ENCODE measurements at places on chromosomes 6 and 20.

DNA sequence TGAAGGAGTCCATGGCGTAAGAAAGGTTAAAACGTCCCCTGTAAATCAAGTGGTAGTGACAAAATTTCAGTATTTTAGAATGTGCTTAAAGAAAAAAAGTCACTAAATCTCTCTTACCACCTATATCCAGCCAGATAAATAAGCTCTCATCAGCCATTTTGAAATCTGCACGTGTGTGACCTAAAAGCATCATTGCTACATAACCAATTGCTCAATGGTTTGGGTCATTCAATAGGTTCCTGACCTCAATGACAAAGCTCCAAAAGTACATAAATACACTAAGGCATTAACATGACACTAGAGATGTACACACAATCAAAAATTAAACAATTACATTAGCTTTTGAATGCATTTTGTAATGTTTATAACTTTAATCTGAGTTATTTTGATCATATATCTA, 272.4 kb downstream of the GMDS start:
- DNase-seq, result no peak

DNA sequence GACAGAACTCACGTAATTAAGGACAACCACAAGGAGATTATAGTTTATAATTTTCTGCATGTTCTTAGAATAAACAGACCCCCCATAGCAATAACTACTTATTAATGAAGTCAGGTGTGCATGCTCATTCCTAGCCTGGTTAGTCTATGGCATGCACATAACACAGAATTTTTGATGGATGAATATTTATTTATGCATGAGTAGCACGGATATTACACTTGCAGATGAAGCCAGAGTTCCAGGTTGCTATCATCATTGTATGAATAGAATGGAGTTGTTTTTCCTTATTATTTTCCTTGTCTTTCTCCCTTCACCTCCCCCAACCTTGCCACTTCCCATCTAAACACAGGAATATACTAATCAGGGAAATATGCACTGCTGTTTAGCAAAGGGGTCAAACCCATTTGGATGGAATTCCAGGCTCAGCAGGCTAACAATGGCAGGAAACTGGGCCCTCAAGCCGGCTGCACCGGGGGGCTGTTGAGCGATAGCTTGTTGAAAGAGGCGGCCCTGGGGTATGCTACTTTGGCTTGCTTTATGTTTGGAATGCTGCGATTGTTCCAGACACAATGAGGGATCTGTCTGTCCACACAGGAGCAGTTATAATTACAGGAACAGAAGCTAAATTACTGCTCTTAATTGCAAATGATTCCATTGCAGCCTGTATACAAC, 112.6 kb downstream of the TMEM170B start:
- peak; percentile 64 for DNase-seq

DNA sequence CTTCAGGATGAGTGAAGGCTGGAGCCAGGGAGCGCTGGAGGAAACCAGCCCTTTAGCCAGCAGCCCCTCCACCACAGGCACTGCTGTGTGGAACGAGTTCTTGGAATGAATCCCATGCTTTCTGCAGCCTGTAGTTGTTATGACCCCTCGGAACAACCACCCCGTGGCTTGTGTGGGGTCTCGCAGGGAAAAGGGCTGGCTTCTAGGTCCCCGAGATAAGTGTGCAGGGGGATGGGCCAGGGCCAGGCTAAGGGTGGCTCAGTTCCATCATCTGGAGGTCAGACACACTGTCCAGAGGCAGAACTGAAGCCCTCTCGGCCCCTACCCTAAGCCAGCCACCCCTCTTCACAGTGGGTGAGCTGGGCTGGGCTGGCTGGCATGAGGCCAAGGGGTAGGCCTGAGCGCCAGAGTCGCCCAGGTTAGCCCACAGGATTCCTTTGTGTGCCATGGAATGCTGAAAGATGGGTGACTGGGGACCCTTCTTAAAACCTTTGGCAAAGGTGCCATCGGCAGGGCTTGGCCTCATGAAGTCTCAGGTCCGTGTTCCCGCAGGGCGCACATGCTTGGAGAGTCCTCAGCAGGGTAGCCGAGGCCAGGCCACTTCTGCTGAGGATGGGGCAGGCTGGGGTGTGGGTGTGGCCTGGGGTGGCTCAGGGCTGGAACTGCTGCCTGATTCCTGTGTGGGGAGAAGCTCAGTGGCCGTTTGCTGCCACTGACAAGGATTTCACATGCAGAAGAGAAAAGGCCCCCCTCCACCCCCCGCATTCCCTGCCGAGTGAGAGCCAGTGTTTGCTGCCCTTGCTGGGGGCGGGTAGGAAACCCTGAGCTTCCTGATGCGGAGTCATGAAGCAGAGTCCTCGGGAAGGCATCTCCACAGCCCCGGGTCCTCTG, 24.6 kb downstream of the SPATA2 start:
- DNase-seq, result peak; percentile 38

GRCh38 chr6:111556004-111556403, 49.7 kb downstream of the TRAF3IP2 start:
- no peak for DNase-seq

DNA sequence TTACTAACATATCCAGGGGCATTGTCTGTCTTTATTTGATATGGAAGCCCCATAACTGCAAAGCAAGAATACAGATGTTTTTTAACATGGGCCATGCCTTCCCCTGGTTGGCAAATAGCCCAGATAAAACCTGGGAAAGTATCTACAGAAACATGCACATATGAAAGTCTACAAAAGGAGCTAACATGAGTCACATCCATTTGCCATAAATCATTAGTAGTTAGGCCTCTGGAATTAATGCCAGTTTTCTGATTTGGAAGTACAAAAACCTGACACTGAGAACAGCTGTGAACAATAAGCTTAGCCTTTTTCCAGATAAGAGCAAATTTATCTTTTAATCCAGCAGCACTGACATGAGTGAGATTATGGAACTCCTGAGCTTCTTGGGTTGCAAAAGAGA, 418.0 kb upstream of the IMPG1 start:
- peak; percentile 43 for DNase-seq

- DNase-seq, result no peak
These were observed 16.8 kb upstream of the TAAR1 start for GRCh38 chr6:132675749-132676148.

GRCh38 chr6:85468326-85468725, 18.4 kb downstream of the NT5E start:
- no peak for DNase-seq

- DNase-seq, result no peak
These were observed 39.6 kb downstream of the MEP1A start for GRCh38 chr6:46832816-46833215.

DNA sequence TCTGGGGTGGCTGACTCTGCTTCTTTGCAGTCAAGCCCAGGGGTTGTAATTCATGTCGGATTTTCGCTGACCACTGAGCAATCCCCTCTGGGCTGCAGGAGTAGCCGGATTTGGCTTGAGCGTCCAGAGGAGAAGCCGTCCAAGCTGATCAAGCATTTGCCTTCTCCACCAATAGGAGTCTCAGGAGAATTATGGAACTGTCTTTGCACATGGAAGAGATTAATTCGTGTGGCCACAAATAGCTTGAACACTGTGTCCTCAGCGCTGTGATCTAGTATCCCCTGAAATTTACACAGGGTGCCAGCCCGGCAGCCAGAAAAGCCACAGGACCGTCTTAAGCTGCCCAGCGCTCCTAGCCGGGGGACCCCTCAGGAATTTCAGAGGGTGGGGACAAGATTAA, 37.1 kb downstream of the EYA2 start:
- peak; percentile 85 for DNase-seq

GRCh38 chr20:1757606-1758512, 100.3 kb upstream of the SIRPG start:
- no peak for DNase-seq

- DNase-seq, result no peak
These were observed 118.8 kb upstream of the TRAF3IP2 start for GRCh38 chr6:111724505-111724904.

DNA sequence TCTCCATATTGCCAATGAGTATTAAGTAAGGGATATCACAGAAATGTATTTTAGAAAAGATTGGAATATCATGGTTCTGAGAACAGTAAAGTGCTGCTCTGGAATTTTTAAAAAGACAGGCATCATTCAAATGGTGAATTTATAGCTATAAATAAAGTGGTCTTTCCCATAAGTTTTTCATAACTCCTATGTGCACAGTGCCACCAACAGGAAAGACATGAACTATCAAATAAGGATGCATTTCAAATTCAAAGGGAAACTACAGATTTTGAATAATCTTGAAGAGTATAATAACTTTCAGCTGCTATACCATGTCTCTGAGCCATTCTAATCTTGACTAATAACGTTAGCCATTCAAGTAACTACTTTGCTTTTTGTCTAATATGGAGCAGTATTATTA, 456.8 kb upstream of the GJE1 start:
- peak; percentile 27 for DNase-seq

GRCh38 chr20:34706302-34706875, 2.2 kb downstream of the TP53INP2 start:
- DNase-seq, result no peak

- peak; percentile 63 for DNase-seq
These were observed 28.7 kb downstream of the COX4I2 start for GRCh38 chr20:31666258-31667042.

DNA sequence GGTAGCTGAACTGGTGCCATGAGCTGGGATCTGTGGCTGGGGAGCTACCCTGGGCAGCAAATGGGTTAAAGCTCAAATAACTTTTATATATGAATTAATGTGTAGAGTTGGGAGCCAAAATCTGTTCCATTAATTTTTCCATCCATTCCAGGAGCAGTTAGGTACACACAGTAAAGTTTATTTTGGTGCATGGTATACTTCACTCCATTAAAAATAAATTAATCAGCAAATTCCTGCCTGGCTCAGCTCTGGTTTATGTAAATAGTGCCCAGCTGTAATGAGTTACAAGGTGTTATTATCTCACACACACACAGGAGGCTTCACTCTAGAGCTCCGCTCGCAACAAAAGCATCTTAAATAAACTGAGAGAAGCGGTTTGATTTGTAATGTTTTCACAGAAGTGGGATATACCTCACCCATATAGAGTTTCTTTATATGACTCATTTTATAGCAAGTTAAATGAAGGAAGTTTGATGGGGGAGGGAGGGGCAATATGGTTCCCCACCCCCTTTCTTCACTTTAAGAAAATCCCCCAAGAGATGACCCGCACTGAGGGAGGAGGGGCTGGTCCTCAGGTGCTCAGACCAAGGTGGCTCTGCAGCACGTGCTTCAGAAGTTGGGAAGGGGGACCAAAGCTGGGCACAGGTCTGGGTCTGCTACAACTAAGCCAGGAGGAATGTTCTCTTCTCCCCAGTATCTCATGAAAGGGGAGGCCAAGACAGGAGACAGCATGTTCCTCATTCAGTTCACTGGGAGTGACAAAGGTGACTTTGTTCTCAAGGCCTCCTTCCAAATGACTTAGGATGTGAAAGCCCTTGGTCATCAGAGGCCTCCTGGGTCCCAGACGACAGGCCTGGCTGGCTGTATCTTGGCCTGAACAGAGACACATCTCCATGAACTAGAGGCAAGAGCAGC, 10.5 kb upstream of the FAM83C start:
- no peak for DNase-seq

DNA sequence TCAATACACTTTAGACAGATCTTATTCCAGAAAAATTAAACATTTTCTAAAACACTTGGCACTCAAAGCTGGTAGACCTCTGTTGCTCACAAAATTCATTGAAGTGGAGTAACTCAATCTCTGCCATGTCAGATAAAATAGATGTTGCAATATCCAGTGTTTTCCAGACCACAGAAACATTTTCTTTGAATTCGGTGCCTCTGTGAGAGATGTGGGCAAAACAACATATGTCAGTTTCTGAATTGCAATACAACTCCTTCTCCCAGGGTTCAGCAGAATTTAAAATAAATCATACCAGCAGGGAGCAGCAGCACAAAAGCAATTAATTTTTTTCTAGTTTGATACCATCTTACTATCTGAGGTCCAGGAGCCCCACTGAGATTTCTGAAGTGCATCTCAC, 11.3 kb upstream of the PKHD1 start:
- DNase-seq, result no peak

- no peak for DNase-seq
These were observed 2.9 kb upstream of the BPIFB1 start for GRCh38 chr20:33280000-33280680.

GRCh38 chr6:167543602-167544497, 219.0 kb downstream of the TTLL2 start:
- peak; percentile 92 for DNase-seq

DNA sequence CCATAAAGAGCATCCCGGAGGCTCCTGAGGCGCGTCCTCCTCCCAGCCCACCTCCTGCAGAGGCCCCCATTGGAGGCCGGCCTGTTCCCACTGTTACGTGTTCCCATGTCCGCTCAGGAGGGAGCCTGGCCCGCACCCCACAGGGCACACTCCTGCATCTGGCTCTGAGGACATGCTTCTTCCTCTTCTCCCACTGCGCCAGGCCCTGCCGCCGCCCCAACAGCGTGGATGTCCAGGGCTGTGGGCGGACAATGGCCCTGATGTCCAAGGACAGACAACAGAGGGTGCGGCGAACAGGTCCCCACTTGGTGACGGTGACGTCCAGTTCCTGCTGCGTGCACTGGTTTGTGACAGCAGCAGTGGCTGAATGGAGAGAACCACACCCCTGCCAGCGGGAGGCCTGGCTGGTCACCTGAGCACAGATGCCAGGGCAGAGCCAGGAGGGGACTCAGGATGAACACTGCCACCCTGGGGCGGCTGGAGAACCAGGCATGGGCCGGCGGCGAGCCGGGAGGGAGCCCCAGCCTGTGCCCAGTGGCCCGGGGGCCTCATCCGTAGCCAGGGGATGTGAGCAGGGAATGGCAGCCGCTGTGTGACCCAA, 26.6 kb downstream of the FRMD1 start:
- no peak for DNase-seq

DNA sequence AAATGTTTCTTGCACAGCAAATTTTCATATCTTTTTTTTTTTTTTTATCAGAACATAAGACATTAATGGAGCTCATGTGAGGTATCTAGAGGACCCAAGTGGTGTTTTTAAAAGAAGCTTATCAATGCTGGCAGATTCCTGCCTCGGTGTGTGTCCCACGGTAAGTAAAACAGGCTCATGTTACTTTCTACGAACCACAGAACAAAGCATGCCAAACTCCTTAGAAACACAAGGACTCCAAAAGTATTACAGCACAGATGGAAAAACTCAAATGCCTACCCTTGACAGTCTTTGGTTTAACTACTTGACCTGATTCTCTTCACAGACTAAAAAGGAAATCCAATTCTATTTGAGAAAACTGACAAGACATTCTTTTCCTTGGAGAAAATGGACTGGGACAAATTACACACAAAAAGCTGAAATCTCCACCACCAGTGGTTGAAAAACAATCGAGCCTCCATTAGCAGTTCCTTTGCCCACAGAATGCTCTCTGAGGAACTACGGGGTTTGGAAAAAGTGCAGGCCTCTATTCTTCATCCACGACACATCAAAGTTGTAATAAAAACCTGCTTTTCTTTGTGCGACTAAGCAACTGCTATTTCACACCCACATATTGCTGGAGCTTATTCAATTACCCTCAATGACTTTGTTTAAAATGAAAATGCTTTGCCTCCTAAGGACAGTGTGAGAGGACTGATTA, 5.4 kb downstream of the METTL24 start:
- DNase-seq, result peak; percentile 67

GRCh38 chr6:43938178-43939105, 168.4 kb downstream of the VEGFA start:
- DNase-seq, result no peak

- DNase-seq, result no peak
These were observed 72.6 kb upstream of the THBS2 start for GRCh38 chr6:169326067-169326799.
